ENCODE measurements at places on chromosomes 1 and 21. TPM values are rescaled to one million over a fixed set of nuclear protein-coding genes. Genes with fewer than 3 reads are reported as not detected.

The CFAP107 gene
- not detected for total RNA-seq

The CDC7 gene
- total RNA-seq = 15.2 TPM

The NTMT2 gene
- total RNA-seq = 0.99 TPM

The CDCA8 gene
- total RNA-seq = 3.6 TPM

The CYYR1 gene
- 12.6 TPM for total RNA-seq

The SH3BGRL3 gene
- 9.1 TPM for total RNA-seq

The TTC39A gene
- 5.2 TPM for total RNA-seq

The CHRM3 gene
- 22.9 TPM for total RNA-seq

The AQP10 gene
- total RNA-seq = not detected

The PRR9 gene
- total RNA-seq = not detected

The KCNQ4 gene
- 7.2 TPM for total RNA-seq

The TDRD10 gene
- 3.3 TPM for total RNA-seq

The FCRL6 gene
- 0.16 TPM for total RNA-seq

The S100A6 gene
- total RNA-seq = 36.1 TPM

The CFAP126 gene
- not detected for total RNA-seq

The ARHGAP30 gene
- 2.1 TPM for total RNA-seq

The GPATCH2 gene
- 42.7 TPM for total RNA-seq

The GPN2 gene
- total RNA-seq = 15.1 TPM

The KCNA2 gene
- 12.1 TPM for total RNA-seq

The SPRR3 gene
- total RNA-seq = not detected

The RABGAP1L gene
- total RNA-seq = 107 TPM

The DMBX1 gene
- total RNA-seq = 0.55 TPM

The CFHR3 gene
- 0.22 TPM for total RNA-seq

Data from camera-type eye (tissue), 1 donor.